ENCODE measurements at places on chromosomes 5 and 9.

DNA sequence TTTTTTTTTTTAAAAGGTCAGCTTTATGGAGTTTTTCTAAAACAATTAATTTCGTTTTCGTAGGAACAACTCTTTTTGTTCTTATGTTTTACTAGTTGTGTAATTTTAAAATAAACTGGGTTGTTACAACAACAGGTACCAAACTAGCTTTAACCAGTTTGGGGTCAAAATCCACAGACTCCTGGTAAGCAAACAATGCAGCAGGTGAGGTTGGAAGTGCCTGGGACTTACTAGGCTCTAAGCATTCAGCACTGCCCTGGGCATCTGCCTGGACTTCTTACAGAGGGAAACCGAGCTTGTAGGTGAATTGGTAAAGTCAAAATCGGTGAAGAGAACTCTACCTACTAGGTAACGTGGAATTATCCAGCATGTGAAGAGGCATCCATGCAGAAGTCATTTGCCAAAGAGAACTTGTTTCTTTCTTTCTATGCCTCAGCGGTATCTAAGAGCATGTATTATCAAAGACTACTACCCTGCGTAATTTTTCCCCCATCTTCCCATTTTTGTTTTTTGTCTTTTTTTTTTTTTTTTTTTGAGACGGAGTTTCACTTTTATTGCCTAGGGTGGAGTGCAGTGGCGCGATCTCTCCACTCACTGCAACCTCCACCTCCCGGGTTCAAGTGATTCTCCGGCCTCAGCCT lies 145.4 kb downstream of the KCTD16 start:
- DNase-seq = no peak

GRCh38 chr5:33933723-33934169 lies 2.4 kb upstream of the RXFP3 start:
- no peak for DNase-seq

GRCh38 chr9:134373269-134373668 lies 47.0 kb downstream of the RXRA start:
- peak; percentile 35 for DNase-seq

GRCh38 chr5:62419609-62420008 lies 7.0 kb downstream of the IPO11 start:
- DNase-seq = no peak

DNA sequence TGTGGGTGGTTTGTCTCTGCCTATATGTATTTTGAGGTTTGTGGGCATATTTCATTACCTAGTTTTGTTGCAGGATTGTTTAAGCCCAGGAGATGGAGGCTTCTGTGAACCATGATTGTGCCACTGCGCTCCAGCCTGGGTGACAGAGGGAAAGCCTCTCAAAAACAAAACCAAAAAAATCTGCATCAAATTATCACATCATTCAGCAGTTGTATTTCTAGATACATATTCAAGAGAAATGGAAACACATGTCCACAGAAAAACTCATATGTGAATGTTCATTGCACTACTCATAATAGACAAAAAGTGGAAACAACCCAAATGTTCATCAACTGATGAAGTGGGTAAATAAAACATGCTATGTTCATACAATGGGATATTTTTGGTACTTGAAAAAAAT lies 29.9 kb downstream of the HSPA4 start:
- no peak for DNase-seq

DNA sequence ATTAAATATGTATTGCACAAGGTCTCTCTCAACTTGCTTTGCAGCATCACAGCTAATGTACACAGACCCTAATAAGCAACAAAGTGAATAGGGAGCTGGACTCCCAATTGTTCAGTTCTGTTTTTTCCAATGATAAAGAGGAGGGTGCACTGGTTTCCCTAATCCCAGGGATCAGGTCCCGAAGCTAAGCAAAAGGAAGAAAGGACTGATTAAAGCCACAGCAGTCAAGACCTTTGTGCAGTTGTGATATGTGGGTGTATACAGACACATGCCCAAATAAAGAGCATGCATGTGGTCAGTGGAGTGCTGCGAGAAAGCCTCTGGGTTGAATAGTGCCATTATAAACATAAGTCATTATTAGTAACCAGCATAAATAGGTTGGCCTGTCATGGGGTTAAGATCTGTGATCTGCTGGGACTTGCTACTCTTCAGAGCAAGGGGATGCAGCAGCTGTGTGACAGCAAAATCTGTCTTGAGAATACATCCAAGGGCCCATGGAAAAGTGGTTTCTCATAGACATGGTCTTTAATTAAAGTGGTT lies 1863.1 kb upstream of the WWC1 start:
- DNase-seq = no peak

DNA sequence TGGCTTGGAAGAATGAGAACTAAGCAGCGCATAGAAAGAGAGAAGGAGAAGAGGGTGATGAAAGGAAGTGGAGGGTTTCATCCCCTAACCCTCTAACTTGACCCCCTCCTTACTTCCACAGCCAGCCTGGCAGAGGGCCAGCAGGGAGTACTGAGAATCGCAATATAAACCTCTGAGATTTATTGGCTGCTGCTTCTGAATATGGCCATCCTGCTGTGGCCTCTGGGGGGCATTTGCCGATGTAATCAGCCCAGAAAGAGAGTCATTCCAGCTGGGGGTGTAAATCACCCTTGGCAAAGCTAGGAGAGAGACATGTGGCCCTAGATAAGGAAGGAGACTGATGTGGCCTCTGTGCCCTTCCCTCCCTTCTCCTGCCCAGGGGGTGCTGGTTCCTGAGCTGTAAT lies 960 bp upstream of the GFRA3 start:
- peak; percentile 75 for DNase-seq

- DNase-seq = peak; percentile 66
These were observed 207.3 kb downstream of the TMEM38B start for GRCh38 chr9:105901514-105902109.

DNA sequence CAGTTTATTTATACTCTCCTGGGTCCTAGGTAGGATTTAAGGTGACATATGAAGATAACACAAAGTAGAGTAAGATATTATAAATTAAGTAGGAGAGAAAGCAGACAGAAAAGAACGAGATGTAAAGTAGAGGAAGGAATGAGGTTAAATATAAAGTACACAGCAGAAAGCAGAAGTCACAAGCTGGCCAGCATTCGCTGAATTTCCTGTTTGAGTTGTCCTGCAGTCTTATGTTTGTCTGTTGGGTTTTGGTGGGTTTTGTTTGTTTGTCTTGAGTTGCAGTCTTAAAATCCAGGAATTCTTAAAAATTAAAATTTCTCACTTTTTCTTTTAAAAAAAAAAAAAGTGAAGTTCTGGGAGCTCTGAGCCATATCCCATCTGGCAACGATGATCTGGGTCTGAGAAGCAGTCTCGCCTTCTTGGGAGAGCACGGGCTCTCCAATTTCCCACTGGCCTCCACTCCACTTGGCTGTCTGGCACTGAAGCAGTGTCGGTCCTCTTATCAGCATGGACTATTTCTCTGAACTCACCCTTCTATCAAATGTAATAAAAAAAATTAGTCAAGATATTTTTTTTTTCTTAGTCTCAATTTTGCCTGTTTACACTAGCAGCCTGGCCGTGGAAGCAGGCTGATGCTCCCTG lies 2.0 kb downstream of the S100Z start:
- no peak for DNase-seq

DNA sequence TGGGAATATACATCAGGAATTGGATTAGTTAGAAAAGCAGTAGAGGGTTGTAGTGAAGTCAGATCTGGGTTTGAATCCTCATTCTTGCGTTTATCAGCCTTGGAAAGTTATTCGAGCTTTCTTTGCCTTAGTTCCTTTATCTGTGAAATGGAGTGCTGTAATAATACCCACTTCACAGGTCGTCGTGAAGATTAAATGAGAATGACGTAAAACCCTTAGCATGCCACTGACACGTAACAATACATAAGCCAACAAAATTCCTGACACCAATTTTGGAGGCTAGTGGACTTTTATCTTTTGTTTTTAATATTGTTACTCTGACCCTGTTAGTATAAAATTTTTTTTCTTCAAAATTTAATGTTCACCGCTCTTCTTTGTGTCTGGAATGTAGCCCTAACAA lies 3.4 kb downstream of the SKP2 start:
- no peak for DNase-seq

- DNase-seq = no peak
These were observed 130.3 kb upstream of the TBC1D2 start for GRCh38 chr9:98385751-98386150.

DNA sequence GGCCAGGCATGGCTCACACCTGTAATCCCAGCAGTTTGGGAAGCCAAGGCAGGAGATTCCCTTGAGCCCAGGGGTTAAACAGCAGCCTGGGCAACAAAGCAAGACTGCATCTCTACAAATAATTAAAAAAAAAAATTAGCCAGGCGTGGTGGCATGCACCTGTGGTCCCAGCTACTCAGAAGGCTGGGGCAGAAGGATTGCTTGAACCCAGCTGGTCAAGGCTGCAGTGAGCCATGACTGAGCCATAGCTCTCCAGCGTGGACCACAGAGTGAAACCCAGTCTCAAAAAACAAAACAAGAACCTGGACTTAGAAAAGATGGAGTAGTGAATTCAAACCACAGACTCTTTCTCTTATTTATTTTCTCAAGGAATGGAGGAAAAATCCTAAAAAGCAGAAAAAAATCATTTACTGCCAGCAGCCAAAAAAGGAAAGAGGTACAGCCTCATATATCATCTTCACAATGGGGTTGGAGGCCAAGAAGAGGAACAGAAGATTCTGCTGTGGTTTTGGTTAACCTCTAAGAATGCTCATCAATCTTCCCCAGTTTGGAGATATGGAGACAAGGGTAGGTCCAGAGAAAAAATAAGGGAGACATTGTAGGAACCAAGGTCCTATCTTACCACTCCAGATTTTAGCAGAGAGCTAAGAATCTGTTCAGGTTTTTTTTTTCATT lies 40.0 kb upstream of the MYO10 start:
- no peak for DNase-seq

GRCh38 chr5:43193181-43193893 lies 1.3 kb downstream of the NIM1K start:
- peak; percentile 38 for DNase-seq

- DNase-seq = peak; percentile 19
These were observed 189.0 kb downstream of the PALM2AKAP2 start for GRCh38 chr9:109969011-109969410.

DNA sequence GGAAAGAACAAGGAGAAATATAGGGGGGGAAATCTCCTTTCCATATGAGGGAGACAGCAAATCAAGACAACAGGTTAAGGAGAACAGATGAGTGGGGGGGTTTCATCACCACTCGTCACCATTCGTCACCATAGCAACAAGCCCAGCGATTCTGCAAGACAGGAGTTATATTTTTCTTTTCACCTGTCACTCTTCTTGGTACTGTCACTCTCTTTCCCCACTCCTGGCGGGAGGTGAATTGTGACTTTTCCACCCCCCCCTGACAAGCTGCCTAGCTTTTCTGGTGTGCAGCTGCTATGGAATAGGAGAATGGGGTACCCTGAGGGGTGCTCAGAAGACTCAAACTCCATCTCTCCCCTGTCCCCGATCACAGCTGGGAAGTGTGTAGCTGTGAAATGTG lies 239.9 kb downstream of the FAM114A2 start:
- DNase-seq = no peak

DNA sequence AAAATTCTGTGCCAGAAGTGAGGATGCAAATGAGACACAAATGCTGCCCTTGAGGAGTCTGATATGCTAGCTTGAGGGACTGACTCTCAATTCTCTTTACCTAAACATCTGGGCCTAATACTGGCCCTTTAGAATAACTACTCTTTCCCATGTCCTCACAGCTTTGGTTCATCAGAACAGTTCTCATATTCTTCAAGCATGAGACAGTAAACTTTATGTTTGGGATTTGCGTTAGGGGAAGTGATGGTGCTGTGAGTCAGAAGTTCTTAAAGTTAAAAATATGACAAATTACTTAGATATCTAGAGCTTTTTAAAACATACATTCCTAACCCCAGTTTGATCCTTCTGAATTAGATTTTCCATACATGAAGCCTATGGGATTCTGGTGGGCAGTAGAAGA lies 665.0 kb upstream of the RGMB start:
- no peak for DNase-seq

DNA sequence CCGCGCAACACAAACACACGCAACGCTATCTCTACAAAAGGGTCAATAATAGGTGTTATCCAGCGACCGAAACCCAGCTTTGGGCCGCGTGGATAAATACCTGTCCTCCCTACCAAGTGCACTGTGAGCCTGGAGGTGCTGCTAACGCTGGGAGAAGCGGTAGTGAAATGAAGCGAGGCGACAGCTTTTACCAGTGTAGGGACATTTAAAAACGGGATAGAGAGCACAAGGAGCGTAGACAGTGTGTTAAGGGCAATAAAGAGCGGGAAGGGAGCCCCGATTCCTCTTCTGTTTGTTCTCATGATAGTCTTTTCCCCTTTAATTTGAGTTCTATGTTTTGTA lies 421 bp upstream of the DEPDC1B start:
- DNase-seq = no peak

DNA sequence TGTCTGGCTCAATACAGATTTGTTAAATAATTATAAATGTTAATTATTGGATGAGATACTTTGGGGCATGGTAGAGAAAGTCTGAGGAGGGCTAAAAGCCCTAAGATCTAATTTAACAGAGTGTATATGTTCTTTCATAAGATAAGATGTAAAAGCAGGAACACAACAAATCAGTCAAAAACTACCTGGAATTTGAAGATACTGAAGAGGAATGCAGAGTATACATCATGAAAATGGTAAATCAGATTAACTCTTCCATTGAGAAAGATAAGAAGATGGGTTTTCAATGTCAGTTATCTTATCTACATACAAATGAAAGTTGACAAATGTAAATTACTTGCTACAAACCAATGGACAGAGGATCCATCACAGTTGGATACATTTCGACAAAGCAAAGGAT lies 107.3 kb upstream of the NFIB start:
- no peak for DNase-seq

- peak; percentile 57 for DNase-seq
These were observed 235.7 kb downstream of the HSPA4 start for GRCh38 chr5:133287500-133287899.

GRCh38 chr5:160064417-160064810 lies 54.8 kb downstream of the PWWP2A start:
- DNase-seq = no peak

DNA sequence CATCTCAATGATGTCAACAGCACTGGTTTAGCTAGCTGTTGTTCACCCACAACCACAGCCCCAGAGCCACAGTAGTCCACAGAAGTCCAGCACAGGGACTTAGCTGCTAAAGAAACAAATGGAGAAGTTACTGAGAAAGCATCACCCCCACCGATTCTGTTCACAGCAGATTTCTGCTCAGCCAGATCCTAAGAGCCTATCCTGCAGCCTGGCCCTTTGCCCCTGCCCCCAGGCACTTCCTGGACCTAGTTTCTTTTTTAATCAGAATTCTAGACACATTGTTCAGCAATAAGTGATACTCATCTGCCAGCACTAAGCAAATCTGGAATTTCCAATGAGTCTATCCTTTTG lies 7.4 kb downstream of the B4GALT1 start:
- DNase-seq = no peak

DNA sequence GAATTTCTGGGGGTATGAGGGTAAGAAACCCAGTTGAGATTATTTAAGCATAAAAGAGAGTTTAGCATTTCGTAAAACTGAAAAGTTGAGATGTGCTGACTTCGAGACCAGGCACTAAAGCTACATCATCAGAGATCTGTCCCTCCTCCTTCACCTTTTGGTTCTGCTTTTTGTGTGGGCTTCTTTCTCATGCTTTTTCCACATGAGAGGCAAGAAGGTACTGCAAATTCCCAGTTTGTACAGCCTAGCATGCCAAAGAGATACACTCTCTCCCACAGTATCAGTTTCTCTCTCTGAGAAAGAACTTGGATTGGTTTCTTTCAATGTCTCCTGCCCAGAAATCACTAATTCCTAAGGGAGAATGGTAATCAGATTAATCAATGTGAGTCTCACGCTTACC lies 584.7 kb downstream of the SEMA5A start:
- no peak for DNase-seq

GRCh38 chr5:157067005-157067404 lies 8.1 kb upstream of the HAVCR1 start:
- DNase-seq = no peak

Measured in HEK293T (cell line).